Inflammatory macrophage (primary cell): ENCODE measurements at places on chromosomes 6 and 20.

- DNase-seq: no peak
These were observed 27.2 kb upstream of the TULP4 start for GRCh38 chr6:158284876-158285655.

DNA sequence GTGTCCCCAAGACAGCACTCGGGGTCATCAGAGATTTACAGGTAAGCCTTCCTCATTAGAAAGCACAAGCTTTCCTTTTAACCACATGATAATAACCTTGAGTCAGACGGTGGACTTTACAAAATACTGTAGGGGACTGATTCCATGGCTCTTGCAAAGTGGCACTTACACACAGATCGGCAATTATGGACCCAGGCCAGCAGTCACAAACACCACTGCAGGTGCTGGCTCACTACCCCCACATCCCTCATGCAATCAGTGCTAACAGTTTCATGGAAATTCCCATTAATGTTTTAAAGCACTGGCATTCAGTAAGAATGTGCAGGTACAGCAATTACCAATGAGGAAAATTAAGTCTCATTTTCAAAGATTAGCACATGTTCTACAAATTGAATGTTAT, 516.5 kb downstream of the PRKN start:
- DNase-seq: no peak

DNA sequence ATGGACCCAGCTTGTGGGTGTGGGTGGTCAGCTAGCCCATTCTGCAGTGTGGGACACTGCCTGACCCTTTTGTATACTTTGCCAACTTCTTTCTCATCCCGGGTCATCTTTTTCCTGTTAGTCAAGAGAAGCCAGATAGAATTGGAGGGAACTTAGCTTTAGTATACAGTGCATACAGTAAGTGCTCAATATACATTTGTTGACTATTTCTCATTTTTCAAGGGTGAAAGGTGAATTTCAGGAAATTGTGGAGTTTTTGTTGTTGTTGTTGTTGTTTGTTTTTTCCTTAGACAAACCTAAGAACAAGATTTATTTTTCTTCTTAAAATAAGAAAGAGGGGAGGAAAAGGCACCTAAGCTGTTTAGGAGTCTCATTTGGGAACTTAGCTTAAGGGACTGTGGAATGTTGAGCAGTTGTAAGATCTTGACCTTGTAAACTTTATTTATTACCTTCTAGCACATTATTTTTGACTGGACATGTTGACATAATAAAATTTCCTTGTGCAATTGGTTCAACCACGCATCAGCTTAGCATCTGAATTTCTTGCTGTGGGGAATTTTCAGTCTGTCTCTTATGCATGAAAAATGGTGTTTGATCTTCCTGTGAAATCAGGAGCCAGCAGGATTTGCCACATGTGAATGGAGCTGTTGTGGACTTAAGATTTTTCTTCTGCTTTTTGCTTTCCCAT, 113.6 kb downstream of the ARID1B start:
- no peak for DNase-seq

GRCh38 chr6:109075934-109076333, 18.7 kb downstream of the SESN1 start:
- no peak for DNase-seq

GRCh38 chr6:25953733-25954132, 8.9 kb upstream of the TRIM38 start:
- DNase-seq: no peak

GRCh38 chr6:79630883-79631692, at the start of gene SH3BGRL2:
Gene SH3BGRL2 (plus strand): TSS chr6:79631329. CDS start chr6:79631462, 133 bp downstream.
- peak; percentile 12 for DNase-seq

GRCh38 chr6:83199863-83200225, 6.7 kb downstream of the RWDD2A start:
- DNase-seq: no peak
